GM06990 (cell line): ENCODE measurements at places on chromosomes 3 and 15.

GRCh38 chr15:25838871-25839195, 24.3 kb downstream of the ATP10A start:
- DNase-seq = no peak

- DNase-seq = no peak
Measured at GRCh38 chr15:68683026-68683425, 104.2 kb downstream of the CORO2B start.

DNA sequence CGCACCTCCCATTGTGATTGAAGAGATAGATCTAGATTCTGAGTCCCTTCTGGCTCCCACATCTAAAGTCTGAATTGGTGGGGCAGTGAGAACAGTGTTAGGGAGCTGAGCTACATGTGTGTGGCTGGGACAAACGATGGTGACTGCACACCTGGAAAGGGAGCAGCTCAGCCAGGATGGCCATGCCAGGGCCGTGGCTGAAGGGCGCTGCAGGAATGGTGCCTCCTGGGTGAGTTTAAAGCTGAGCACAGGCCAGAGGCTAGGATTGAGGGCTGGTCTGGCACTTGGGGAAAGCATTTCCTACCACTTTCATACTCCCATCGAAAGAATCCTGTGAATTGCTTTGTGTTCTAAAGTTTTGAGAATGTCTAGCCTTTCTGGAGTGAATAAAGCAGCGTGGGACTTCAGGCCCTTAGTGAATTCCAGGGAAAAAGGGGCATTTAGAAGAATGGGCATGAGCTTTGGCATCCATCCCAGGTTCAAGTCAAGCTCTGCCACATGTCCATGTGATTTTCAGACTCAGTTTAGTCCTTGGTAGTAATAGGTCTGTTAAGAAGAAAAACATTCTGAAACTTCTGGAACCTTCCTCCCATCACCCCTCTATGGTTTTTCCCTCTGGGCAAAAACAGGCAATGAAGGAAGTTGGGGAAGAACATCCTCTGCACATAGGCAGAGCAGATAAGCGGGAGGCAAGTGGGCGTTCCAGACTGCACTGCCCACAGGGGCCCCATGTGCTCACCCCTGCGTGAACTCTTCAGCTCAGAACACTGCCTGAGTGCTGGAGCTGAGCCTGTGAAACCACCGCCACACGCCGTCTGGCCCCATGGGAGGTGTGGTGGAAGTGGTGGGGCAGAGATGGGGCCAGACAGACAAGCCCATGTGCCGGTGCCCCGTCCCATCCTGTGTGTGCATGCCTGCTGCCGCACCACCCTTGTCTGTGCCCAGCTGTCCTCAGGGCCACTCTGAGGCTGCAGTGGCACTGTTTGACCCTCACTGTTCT, 12.9 kb upstream of the CPNE9 start:
- peak; percentile 71 for DNase-seq

DNA sequence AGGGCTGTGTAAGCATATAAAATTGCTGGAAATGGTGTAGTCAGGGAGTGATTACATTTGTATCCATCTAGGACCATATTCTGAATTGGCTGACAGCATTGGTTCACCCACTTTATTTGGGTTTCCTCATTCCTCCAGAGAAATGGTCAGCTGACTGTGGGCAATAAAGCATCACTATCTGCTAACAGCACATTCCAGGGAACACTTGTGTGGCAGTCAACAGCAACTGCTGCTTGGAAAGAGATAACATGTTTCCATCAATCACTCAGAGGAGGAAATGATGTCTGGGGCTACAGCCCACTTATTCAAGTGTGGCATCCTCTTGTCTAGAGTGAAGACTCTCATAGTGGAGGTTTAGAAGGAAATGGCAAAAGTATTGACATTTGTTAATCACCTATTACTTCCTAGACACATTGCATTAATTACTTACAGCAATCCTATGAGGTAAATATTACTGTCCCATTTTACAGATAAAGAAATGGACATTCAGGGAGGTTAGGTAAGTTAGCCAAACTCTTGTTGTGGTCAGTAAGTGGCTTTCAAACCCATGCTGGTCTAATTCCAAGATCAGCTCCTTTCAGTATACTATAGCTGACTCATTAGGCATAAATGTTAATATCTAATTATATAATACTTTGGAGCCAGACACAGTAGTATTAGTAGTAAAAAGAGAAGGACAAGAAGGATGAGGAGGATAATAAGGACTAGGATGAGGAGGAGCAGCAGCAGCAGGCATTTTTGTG, 247.8 kb downstream of the ALCAM start:
- DNase-seq = no peak

- no peak for DNase-seq
Measured at GRCh38 chr15:69478259-69478781, 25.7 kb downstream of the RPLP1 start.

DNA sequence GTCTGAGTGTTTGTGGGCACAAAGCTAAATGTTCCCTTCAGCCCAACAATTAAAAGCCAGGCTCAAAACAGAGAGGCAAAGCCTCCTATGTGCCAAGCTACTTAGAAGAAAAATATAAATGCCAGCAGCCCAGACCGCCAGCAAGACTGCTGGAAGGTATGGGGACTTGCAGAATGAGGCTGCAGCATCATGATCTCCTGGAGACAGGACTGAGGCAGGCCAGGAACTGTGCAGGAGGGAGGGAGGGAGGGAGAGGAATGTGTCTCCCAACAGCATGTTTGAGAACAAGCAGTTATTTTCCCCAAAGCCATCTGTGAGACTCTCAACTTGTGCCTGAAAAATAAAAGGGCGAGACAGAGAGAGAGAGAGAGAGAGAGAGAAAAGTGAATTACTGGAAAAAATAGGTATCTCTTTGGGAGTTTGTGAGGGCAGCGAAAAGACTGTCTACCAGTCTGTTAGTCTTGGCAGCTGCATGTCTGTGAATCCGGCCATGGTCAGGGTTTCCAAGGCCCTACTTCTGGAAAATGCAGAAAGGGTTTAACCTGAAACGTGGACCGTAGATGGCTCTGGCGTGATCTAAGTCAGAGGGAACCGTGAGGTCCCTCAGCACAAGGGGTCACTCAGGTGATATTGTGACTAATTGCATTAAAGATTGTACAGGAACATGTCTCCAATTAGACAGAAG, 139.7 kb upstream of the COL8A1 start:
- DNase-seq = no peak

DNA sequence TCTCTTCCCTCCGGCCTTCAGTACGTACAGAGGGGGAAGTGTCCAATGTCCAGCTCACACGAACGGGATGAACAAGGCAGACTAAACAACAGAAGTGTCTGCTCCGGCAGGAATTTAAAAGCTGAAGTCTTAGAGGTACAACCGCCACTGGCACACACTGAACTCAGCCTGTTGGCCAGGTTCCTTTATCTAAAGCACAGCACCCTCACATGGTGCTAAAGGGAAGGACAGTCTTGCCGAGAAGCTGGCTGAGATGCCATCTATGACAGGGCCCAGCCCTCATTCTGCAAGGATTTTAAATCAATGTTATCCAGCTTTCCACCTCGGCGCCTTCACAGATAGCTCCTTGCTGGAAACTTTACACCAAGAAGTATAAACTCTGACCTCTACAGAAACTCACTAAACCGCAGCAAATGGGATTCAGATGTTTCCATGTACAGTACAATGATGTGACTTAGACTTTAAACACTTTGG, 2.8 kb downstream of the ADAMTS17 start:
- no peak for DNase-seq

DNA sequence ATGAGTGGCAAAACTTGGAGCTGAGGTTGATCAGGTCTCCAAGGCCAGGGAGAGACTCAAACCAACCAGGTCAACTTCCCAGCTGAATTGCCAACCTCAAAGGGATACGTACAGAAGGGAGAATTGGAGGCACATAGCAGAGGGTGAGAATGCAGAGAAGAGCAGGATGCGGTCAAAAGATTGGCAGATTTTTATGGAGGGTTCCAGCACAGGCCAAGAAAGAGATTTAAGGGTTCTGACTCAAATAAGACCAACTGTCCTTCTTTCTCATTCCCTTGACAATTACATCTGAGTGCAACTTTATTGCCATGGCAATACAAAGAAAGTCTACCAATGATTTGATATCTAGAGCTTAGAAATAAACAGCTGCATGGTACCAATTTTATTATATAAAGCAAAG, 33.2 kb downstream of the SCG5 start:
- no peak for DNase-seq

GRCh38 chr3:40181182-40181581, 128.3 kb upstream of the EIF1B start:
- DNase-seq = no peak

- no peak for DNase-seq
Measured at GRCh38 chr3:184209146-184209923, 20.1 kb upstream of the VWA5B2 start.

DNA sequence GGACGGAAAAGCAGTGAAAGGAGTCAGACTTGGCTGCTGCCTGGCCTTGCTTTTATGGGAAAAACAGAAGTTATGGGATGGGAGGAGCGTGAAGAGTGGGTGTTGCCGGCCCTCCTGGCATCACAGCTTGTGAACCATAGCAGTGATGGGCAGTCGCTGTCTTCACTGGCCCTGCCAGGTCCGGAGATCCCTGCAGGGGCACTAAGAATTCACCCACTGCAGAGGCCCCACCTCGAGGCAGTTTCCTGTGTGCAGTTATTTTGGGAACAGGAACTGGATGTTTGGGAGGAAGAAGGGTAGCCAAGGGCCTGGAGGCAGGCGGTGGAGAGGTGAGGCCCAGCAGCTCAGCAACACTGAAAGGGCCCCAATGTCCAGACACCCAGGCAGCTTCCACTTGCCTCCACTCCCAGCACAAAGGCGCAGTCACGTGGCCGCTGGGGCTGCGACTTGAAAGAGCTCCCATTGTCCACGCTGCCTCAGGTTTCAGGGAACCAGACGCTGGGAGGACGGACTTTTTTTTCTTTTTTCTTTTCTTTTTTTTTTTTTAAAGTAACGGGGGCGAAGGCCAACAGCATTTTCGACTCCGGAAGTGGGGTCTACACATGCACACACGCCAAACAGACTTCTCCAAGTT, 255.6 kb downstream of the ZNF621 start:
- no peak for DNase-seq

- DNase-seq = peak; percentile 64
Measured at GRCh38 chr3:59262076-59262498, 212.3 kb upstream of the CFAP20DC start.

DNA sequence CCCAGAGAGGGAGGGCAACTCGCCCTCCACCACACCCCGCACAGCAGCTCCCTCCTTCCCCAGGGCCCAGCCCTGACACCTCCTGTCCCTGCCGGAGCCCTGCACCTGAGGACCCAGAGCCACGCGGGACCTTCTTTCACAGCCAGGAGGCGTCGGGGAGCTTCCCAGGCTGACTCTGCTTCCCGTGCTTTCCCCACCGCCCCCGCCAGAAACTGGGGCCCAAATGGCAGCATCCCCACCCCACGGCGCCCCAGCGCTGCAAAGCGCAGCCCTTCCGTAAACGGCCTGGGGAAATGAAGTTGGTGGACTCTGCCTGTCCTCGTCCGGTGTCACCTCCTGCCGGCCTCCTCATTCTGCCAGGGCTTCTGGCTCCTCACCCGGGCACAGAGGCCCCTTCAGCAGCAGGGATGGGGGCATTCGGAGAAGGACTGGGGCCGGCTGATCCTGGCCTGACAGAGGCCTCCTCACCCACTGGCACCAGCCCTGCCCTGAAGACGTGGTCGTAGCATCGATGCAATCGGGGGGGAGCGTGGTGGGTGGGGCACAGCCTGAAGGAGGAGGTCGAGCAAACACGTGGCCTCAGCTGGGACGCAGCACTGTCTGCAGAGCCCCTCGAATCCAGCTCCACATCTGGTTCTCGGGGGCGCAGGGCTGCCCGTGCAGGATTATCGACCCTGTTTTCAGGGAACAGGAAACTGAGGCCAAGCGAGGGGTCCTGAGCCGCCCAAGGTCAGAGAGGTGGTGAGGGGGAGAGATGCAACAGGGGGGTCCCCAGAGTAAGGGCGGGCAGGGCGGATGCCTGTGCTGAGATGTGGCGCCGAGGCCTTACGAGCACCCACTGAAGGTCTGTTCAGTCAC, 235.4 kb downstream of the XXYLT1 start:
- DNase-seq = no peak

DNA sequence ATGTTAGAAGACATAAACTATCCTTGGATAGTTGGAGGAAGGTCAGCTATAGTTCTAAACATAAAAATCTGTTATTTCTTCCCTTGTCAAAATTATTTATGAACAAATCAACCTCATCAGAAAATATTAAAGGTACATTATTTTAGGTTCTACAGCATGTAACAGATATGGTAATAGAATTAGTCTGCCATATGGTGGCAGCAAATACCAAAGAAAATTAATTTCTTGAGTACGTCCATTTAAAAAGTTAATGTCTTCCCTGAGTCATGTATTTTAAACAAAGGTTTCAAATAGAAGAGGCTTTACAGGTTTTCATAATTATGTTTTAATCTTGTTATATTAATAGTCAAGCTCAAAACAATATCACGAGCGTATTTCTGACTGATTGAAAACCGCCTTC, 17.9 kb upstream of the ANKRD28 start:
- no peak for DNase-seq

DNA sequence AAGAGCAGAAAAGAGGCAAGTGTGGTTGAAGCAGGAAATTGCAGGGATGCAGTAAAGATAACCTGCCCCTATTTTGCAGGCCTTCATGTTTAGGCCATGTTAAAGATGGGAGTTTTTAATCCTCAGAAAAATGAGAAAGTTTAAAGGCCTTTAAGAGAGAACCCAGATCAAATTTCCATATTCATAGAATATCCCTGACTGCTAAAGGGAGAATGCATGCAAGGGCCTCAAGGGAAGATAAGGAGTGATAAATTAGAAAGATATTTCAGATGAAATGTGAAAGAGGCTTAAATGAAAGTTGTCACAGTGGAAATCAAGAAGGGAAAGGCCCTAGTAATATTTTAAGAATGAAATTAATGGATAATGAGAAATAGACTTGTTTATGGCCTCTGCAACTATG, 292.1 kb downstream of the SATB1 start:
- no peak for DNase-seq

GRCh38 chr3:27542476-27542875, 58.3 kb upstream of the SLC4A7 start:
- DNase-seq = no peak

DNA sequence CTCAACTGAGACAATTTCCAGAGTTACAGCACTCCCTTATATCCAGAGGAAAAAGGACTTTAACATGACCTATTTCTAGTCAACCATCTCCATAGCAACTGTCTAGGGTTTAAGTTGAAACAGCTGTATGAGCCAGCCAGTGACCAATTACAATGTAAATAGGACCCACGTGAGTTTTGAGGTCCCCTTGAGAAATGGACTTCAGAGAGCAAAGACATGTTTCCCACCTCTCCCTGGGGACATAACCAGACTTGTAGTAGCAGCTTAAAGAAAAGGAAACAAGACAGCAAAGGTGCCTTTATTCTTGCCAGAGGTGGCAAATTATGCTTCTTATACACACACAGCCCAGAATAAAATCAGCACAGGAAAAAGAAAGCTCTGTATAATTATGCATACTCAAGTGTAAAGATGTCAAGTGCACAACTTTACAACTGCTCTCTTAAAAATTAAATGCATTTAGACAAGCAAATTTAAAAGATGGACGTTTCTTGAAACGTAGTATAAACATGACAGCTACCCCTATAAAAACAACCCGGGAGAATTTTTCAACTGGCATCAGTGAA, 40.2 kb downstream of the SUMF1 start:
- DNase-seq = peak; percentile 12
